Spinal cord (tissue), 10 donors: ENCODE measurements at places on chromosomes 7 and 10. TPM values are rescaled to one million over a fixed set of nuclear protein-coding genes. Genes with fewer than 3 reads are reported as not detected.

Gene SCD
- polyA plus RNA-seq, result 392 TPM

Gene MGMT
- polyA plus RNA-seq, result 13.4 TPM

Gene ATP6V0E2
- polyA plus RNA-seq, result 359 TPM

Gene SH2D4B
- 0.14 TPM for polyA plus RNA-seq

Gene SPDYE18
- 1.5 TPM for polyA plus RNA-seq

- no peaks in the 10 kb centered on the region for H3K36me3 ChIP-seq
- H3K4me3 ChIP-seq, result no peak overlapping the region
- no peaks in the 10 kb centered on the region for H3K4me1 ChIP-seq
- no peak for DNase-seq
These were observed 6.5 kb upstream of the NAMPT start for GRCh38 chr7:106291247-106291646.

DNA sequence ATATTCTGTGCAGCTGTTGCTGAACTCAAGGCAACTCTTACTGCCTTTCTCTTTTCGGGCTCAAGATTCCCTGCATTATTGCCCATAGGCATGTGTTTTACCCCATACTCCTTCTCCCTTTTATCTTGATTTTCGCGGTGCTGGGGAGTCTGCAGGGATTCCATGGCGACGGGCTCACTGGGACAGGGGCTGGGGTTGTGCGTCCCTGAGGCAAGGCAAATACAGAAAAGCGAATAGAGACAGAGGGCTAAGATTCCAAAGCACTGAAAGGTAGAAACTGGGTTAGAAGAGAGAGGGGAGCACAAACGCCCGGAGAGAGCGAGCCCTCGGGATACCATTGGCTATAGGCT lies 519 bp upstream of the RPP38 start:
- peaks cover 9% of the 10 kb centered on the region for H3K36me3 ChIP-seq
- no peak for DNase-seq
- H3K4me1 ChIP-seq, result peaks cover 27% of the 10 kb centered on the region
- no peaks in the 10 kb centered on the region for H3K27me3 ChIP-seq
- H3K27ac ChIP-seq, result peak overlapping the region; percentile 95

GRCh38 chr10:127184582-127184981 lies 11.8 kb downstream of the INSYN2A start:
- H3K4me1 ChIP-seq, result no peaks in the 10 kb centered on the region
- H3K27me3 ChIP-seq, result no peaks in the 10 kb centered on the region
- no peak overlapping the region for H3K4me3 ChIP-seq
- H3K27ac ChIP-seq, result no peak overlapping the region
- peaks cover 2% of the 10 kb centered on the region for H3K36me3 ChIP-seq

DNA sequence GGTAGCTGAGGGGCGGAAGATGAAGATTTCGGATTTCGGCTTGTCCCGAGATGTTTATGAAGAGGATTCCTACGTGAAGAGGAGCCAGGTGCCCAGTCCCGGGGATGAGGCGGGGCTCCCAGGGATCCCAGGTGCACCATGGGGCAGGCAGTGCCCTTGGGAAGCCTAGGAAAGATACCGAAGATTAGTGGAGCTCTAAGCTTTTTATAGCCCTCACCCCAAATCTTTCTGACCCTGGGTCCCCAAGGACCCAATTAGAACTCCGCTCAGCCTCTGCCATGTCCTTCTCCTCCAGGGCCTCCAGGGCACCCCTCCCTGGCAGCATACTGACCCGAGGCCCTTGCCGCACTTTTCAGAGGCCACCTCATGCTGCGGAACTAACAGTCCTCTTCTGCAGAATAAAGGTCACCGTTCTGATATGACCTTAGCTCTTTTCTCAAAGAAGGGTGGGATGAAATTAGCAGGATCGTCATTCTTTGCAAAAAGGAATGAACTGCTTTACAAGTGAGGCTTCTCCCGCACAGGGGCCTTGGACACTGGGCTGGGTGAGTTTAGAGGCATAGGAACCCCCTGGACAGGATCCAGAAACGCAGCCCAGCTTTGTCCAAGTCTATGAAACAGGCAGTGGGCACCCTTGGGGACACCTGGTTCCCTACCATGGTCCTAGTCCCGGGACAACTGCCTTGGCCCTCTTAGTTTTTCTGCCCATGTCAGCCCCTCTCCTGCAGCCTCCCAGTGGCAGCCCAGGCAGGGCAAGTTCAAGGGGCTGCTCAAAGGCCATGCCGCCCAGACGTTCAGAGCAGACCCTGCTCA lies 17.9 kb upstream of the CSGALNACT2 start:
- no peak for DNase-seq
- H3K4me1 ChIP-seq, result peaks cover 16% of the 10 kb centered on the region
- H3K36me3 ChIP-seq, result peaks cover 55% of the 10 kb centered on the region
- no peaks in the 10 kb centered on the region for H3K27me3 ChIP-seq
- H3K27ac ChIP-seq, result no peak overlapping the region

DNA sequence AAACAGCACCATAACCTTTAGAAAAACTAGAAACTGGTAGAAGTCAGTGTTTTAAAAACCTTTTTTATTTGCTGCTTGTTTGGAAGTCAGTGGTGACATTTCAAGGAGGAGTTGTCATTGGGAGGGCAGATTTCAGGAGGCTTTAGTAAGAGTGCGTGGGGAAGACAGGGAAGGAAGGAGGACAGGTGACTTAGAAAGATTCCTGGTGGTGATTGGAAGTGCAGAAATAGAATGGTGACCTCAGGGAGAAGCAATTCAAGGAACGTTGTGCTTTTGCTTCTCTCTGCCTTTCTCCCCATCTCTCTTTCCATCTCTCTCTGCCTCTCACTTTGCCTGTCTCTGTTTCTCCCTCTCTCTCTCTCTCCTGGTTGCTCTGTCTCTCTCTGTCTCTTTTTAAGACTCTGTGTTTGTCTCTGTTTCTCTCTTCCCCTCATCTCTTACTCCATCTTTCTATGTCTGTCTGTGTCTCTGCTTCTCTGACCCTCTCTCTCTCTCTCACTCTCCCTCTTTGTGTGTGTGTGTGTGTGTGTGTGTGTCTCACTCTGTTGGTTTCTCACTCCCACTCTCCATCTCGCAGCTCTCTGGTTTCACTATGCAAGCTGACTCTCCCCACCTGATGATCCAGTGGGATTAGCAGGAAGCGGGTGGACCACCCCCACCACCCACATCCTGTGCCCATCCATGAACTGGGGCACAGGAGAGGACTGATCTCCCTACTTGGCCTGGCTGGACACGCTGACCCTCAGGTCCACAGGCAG lies 10.9 kb upstream of the PFKP start:
- no peaks in the 10 kb centered on the region for H3K36me3 ChIP-seq
- H3K27ac ChIP-seq, result no peak overlapping the region
- no peak overlapping the region for H3K4me3 ChIP-seq

GRCh38 chr10:3886641-3887251 lies 101.7 kb upstream of the KLF6 start:
- H3K27ac ChIP-seq, result peak overlapping the region; percentile 73
- H3K36me3 ChIP-seq, result no peaks in the 10 kb centered on the region
- no peak for DNase-seq
- H3K27me3 ChIP-seq, result no peaks in the 10 kb centered on the region
- H3K4me1 ChIP-seq, result peaks cover 6% of the 10 kb centered on the region

DNA sequence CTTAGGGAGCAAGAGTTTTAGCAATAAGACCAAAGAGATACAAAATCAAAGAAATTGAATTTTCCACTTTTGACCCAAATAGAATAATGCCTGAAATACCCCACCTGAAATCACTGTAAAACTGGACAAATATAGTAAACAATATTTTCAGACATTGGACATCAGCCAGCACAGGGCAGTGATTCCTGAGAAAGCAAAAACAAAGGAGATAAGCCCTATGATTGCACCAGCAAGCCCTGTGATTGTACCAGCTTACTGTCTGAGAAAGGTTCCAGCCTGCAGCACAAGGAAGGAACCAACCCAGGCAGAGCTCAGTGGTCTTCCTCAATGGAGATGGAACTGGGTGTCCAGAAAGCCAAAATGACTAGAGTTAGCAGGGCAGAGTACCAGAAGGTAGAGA lies 10.3 kb downstream of the TMEM106B start:
- H3K27ac ChIP-seq, result no peak overlapping the region
- no peaks in the 10 kb centered on the region for H3K27me3 ChIP-seq
- H3K4me3 ChIP-seq, result no peak overlapping the region
